ENCODE measurements at places on chromosomes 1 and 21.

- no peak for DNase-seq
Observed at GRCh38 chr1:44588551-44589210, 85.6 kb downstream of the TMEM53 start.

DNA sequence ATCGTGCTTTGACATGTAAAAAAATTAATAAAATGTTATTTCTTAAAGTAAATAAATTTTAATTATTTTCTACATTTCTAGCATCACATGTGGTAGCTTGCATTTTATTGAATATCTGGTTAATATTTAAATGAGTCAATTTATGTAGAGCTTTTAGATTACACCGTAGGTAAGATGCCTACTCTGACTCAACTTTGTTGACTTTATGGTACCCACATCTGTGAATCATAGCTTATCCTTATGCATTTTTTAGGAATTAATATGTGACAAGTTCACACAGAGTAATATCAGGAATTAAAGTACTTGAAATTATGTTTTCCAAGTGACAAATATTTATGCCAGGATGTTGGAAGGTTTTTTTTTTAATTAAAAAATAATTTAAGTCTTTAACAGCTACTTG, 120.7 kb downstream of the LEPR start:
- no peak for DNase-seq

DNA sequence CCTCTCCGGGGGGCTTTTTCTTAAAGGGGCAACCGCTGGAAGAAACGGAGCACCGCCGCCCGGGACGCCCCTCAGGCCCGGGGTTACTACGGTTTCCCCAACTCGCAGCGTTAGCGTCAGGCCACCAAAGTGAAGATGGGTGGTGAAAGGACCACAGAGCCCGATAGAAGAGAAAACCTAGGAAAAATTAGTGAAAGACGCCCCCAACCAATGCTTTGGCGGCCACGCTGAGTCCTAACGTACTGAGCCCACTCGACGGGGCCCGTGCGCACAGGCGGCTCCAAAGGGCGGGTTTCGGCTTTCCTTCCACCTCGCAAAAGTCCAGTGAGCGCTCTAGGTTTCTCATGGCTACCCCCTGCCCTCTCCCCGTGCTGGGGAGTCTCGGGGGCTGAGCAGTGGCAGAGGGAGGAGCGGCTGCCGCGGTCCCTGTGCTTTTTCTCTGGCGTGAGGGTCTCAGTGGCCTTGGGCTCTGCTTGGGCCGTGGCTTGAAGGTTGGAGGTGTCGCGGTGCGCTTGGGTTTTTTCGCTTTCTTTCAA, 12.2 kb upstream of the SPEN start:
- DNase-seq = no peak

GRCh38 chr1:68188644-68189340, 43.5 kb downstream of the WLS start:
- DNase-seq = no peak

DNA sequence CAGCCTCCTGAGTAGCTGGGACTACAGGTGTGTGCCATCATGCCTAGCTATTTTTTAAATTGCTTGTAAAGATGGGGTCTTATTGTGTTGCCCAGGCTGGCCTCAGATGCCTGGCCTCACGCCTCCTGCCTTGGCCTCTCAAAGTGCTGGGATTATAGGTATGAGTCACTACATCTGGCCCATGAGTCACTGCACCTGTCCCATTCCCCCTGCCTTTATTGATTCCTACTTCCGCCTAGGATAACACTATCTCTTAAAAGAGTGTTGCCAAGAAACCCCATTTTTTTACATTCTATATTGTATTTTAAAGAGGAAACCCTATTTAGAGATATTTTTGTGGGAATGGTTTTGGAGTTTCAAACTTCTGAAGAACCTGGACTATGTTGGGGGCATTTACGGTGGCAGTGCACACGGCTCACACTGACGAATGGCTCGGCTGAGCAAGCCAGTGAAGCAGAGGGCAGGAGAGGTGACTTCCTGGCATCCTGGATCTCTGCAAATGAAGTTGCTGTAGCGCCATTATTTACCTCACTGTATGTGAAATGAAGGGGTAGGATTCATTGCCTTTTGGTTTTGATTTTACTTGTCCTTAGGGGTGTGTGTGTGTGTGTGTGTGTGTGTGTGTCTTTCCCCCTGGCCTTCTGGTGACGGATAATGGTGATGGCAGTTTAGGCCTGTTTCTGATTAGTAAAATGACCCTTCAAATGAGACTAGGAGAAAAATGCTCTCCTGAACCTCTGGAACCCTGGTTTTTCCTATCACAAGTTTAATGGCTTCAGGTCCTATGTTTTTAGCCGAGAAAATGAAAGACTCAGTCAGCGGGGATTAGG, 22.5 kb downstream of the KIF26B start:
- DNase-seq = no peak

DNA sequence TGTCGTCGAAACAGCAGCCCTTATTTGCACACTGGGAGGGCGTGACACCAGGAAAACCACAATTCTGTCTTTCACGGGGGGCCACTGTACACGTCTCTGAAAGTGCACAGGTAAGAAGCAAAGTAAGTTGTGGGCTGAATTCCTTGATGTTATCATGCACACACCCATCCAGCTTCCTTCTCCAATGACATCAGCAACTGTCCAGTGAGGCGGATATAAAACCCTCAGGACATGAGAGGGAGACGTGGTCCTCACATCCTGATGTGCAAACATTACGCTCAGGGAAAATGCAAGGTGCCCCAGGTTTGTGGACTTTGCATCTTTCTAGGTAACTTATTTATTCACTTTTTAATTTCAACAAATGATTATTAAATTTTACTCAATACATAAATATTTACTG, 3.0 kb downstream of the TFF1 start:
- no peak for DNase-seq

- DNase-seq = no peak
Observed at GRCh38 chr1:111727056-111727455, 12.1 kb downstream of the INKA2 start.

- DNase-seq = peak; percentile 94
Observed at GRCh38 chr1:6127587-6128163, 52.4 kb downstream of the CHD5 start.

DNA sequence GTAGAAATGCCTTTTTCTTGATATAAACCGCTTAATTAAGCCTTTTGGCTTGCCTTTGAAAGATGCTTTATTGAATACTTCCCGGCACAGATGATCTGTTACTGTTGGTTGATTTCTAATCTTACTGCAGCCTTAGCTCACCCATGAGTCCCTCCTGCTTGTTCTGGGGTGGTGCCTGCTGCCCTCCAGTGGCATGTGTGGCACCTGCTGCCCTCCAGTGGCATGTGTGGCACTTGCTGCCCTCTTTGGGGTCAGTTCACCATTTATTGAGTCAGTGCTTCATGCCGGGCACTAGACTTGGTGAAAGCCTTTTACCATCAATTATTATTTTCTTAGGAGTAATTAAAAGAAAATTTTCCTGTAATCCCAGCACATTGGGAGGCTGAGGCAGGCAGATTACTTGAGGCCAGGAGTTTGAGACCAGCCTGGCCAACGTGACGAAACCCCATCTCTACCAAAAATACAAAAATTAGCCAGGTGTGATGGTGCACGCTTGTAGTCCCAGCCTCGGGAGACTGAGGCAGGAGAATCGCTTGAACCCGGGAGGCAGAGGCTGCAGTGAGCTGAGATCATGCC, 54.3 kb downstream of the ADARB1 start:
- DNase-seq = peak; percentile 64

DNA sequence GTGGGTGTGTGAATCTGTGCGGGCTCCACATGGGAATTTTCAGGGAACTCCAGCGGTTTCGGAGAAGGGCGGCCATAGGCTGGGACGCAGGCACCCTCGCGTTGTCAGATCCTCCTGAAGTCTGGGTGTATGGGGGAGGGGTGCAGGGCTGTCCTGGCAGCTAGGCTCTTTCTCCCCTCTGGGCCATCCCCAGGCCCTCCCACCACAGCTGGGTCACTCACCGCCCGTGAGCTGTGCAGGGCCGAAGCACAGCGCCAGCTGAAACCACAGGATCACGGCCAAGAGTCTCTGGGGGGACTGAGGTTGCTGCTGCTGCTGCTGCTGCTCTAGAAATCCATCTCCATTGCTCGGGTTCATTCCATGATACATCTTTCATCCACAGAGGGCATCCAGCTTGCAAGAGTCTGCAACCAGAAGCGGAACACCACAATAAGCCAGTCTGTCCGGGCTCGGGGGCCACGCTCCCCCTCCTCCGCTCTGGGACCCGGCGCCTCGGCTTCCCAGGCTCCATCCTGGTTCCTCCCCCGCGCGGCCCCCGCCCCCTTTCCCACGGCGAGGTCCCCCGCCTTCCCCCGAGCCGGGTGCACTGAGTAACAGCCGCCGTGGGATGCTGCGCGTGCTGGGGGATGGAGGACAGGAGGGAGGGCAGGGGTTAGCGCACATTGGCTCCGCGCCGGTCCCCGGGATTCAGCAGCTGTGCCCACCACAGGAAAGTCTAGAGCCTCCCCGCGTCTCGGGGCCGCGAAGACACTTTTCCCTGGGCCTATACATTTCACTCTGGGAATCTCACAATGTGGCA, 720 bp downstream of the SUSD4 start:
- DNase-seq = peak; percentile 78

GRCh38 chr1:230800891-230801840, 54.0 kb downstream of the CAPN9 start:
- DNase-seq = no peak

GRCh38 chr1:167219194-167219593, 1.5 kb upstream of the POU2F1 start:
- no peak for DNase-seq

DNA sequence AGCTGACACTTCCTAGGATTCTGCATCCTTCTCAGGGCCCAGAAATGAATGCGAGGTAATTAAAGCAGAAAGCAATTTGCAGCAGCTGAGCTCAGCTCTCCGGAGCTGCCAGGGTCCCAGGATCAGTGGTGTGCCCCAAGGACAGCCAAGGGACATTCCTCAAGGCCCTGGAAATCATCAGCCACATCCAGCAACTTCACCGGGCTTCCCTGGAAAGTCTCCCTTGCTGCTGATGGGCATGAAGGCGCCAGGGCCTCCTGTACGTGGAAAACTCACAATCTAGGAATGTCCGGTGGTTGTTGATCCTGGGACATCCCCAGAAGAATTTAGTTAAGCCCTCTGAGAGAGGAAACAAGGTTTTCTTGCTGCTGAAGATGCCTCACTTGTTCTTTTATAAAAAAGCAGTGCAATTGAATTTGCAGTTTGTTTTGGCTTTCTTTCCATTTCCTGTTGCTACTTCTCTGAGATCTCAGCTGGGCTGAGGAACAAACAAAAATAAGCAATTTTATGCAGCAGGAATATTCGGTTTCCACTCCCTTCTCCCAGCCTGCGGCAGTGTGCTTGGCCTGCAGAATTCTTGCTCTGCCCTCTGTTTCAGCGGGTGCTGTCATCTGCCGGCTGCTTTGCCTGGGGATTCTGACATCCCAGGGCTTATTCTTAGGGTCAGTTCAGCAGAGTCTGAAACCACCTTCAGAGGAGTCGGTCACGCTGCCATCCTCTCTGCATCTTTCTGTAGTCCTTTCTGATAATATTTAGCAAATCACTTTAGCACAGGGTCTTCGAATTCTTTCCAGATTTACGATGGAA, 85.9 kb downstream of the TCP10L start:
- DNase-seq = no peak

- DNase-seq = no peak
Observed at GRCh38 chr1:56256153-56257000, 323.0 kb downstream of the PLPP3 start.

- no peak for DNase-seq
Observed at GRCh38 chr1:97307151-97307550, 585.6 kb downstream of the PTBP2 start.

DNA sequence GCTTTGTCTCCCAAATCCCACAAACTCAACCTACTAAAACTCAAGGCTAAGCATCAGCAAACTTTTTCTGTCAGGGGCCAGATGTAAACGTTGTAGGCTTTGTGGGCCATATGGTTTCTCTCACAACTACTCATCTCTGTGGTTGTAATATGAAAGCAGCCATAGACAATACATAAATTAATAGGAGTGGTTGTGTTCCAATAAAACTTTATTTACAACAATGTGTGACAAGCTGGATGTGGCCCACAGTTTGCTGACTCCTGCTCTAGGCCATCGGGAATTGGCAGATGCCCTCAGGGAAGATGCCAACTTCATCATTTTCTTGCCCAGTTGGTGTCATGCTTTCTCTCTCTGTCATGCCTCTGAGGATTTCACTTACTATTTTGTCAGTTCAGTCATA, 17.5 kb upstream of the ERRFI1 start:
- DNase-seq = no peak

GRCh38 chr1:175067362-175068106, at the start of gene TNN:
Gene TNN, plus strand, starts transcription at chr1:175067833. Its CDS starts 9,586 bp downstream, at chr1:175077419.
- DNase-seq = peak; percentile 25

GRCh38 chr1:3732434-3733093, 19.7 kb upstream of the CCDC27 start:
- peak; percentile 86 for DNase-seq

- DNase-seq = no peak
Observed at GRCh38 chr21:44456915-44457736, 1.8 kb downstream of the LRRC3 start.

DNA sequence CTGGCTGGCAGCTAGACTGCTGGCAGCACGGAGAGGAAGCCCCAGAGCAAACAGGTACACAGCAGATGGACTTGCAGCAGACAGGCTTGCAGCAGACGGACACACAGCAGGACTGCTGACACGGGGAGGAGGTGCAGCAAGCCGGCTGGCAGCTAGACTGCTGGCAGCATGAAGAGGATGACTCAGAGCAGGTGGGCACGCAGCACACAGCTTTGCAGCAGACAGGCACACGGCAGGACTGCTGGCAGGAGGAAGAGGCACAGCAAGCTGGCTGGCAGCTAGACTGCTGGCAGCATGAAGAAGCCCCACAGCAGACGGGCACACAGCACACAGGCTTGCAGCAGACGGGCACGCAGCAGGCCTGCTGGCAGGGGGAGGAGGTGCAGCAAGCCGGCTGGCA, 498 bp downstream of the KRTAP10-2 start:
- DNase-seq = no peak

DNA sequence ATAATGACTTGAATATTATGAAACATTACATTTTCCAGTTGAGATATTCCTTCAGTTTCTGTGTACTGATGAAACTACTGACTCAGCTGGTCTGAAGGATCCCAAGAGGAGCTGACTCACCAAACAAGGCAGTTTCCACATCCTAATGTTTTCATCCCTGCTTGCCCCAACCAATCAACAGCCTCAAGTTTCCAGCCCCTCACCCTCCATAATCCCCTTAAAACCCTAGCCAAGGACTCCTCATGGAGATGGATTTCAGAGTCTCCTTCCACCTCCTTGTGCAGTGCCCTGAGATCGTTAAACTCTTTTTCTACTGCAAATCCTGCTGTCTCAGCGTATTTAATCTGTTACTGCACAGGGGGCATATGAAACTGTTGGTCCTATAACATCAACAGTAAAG, 83.1 kb upstream of the HAO2 start:
- DNase-seq = no peak

DNA sequence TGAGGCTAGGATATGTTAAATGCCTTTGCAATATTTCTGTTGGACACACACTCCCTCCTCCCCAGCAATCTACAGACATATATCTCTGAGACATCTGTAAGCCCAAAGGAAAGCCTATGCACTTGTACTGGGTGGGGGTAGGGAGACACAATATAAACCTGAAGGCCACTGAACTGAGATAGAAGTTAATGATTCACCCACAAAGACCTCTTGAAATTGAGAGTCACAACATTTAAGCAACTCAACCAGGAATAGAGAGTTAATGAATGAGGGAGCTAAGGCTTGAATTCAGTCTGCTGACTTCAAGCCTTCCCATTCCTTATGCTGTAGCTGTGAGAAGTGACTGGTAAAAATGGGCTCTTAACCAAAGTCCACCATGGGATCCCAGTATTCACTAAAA, 5.0 kb downstream of the OR10J1 start:
- no peak for DNase-seq

GRCh38 chr1:231364192-231364591, 26.1 kb downstream of the SPRTN start:
- DNase-seq = no peak

- DNase-seq = no peak
Observed at GRCh38 chr1:207333009-207333600, 11.6 kb downstream of the CD55 start.

Measured in GM23338 (cell line).